ENCODE measurements at places on chromosomes 1 and 21.

GRCh38 chr1:157696966-157697628, 3.5 kb downstream of the FCRL3 start:
- no peak for DNase-seq

GRCh38 chr1:59520827-59521418, 224.0 kb downstream of the FGGY start:
- peak; percentile 57 for DNase-seq

- no peak for DNase-seq
Observed at GRCh38 chr1:78377356-78377928, 113.3 kb upstream of the PTGFR start.

DNA sequence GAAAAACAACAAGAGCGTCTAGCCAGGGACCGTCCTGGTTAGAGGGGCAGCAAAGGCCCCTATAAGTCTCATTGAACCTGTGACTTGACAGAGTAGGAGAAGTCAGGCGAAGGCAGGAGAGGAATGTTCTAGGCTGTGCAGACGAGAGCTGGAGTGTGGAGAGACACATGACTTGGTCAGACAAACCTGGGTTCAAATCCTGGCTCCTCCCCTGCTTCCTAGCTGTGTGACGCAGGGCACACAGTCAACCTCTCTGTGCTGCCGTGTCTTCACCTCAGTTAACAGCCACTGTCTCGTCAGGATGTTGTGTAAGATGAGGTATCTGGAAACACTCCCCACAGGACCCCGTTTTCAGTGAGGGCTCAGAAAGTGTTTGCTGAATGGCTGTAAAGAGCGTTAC, 15.6 kb downstream of the SLC66A1 start:
- no peak for DNase-seq

DNA sequence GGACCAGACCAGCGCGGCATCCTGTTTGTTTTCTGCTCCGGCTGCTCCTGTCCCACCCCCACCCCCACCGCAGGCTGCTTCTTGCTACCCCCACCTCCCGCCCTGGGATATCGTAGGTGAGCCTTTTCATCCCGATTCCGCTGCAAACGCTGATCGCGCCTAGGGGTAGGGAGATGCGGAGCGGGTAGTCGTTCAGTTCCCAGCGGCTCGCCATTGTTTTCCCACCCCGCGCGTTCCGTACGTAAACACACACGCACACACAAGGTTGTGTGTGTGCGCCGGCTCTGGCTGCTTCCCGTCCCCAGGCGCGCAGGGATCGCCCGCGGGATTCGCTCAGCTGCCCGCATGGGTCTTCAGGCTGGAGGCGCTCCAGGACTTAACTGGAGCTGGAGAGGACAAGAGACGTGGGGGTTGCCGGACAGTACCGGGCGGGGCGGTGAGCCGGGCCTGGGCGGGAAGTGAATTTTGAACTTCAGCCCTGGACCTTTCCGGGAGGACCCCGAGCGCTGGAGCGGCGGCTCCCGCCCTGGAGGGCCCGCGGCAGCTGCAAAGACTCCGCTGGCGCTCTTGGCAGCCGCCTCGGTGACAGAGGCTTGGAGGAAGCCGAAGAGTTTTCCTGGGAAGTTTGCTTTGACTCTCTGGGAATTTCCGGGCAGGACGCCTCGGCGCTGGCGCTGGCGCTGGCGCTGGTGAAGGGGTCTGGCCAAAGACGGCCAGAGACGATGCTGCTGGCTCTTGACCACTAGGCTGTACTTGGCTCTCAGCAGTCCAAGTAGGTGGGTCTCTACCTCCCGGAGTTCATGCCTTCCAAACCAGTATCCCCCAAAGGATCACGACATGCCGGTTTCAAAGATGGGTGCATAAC, 1.6 kb downstream of the SOX13 start:
- DNase-seq, result no peak

DNA sequence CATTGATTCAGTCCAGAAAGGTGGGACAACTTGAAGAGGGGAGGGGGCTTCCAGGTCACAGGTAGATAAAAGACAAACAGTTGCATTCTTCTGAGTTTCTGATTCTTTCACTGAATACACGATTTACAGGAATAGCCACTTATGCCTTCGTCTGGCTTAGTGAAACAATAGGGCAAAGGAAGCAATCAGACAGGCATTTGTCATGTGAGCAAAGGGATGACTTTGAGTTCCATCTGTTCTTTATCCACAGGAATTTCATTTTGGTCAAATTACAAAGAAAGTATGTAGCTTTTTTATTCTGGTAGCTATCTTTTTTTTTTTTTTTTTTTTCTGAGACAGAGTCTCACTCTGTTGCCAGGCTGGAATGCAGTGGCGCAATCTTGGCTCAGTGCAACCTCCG, 202.5 kb downstream of the TTLL7 start:
- DNase-seq, result no peak

DNA sequence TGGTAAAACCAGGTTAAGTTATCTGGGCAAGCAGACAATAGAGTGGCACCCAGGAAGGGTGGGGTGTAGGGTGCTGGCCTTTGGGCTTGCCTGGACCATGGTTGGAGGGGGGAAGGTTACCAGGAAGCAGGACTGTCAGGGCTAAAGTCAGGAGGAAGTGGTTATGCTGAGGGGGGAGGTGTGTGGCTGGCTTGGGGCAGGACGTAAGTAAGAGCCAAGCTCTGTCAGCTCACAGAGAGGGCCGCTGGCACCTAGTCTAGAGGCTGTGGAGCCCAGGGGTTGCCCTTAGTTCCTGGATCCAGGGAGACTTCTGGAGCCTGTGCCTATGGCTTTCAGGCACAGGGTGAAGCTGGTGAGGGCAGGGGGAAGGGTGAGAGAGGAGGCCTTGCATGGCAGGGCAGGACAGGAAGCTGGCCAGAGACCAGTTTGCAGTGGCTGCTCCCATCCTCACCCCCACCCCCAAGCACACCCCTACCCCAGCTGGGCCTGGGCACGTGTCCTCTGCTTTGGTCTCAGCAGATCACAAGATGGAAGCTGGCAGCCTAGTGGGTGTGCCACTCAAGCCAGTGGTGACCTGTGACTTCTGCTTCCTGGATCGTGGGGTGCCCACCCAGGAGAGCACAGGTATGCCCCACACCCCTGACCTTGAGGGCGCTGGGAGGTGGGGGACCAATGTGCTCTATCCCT, 20.5 kb upstream of the SMYD3 start:
- no peak for DNase-seq

DNA sequence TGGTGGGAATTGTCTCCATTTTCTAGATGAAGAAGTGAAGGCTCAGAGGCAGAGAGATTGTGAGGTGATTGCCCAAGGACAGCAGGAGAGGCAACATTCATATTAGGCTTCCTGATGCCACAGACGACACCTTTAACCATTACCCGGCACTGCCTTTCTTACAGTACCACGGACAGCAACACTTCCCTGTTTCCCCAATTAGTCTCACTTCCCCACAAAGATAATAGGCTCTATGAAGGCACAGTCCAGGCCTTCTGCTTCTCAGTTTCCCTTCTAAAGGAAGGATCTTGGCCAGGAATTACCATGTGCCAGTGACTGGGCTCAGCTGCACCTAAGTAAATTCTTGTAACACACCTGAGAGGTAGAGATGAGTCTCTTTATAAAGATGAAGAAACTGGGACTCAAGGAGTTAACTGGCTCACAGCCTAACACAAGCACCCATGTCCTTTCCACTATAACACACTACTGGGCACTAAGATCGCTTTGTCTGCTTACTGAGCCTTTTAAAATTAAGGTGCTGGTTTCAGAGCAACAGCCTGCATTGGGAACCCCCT, 9.6 kb downstream of the IGSF9 start:
- DNase-seq, result no peak

GRCh38 chr1:68188060-68188538, 44.2 kb downstream of the WLS start:
- DNase-seq, result no peak

DNA sequence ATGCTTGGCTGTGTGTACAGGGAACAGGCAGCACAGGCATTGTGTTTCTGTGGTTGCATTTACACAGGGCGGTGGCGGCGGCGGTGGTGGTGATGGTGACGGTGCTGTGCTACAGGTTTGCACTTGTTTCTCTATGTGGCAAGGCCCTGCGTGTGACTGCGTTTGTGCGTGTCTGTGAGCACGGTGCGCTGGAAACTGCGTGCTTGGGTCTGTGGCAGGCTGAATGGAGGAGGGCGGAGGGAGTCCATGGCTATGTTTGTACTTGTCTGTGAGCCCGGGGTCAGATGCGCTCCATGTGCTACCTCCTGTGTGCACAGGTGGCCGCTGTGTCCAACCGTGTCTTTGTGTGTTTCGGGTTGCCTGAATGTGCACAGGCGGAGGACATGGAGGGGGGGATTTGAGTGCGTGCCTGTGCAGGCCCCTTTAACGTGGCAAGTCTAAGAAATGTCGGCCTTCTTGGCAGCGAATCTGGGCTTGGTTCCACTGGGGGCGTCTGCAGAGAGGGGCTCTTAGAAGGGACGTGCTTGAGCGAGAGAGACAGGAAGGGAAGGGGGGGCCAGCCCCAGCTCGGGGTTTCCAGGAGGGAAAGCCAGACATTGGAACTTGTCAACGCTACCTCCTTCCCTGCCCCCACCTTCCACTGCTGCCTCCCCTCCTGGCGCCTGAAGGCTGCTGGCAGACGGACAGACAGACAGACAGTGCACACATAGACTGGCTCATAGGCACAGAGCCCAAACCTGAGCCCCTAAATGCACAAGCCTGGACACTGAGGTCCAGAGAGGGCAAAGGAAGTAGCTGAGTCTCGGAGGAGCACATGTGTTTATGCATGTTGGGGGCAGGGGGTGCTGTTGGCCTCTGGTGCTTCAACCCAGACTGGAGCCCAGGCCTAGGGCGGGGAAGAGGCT, 32.7 kb upstream of the WASF2 start:
- DNase-seq, result no peak

Data from right renal pelvis (tissue), 4 donors.